Inflammatory macrophage treated with lipopolysaccharide for 1 hour (primary cell): ENCODE measurements at places on chromosomes 3 and 15.
A peak's percentile ranks its signal among the peaks of the same experiment; 100 is the strongest.

DNA sequence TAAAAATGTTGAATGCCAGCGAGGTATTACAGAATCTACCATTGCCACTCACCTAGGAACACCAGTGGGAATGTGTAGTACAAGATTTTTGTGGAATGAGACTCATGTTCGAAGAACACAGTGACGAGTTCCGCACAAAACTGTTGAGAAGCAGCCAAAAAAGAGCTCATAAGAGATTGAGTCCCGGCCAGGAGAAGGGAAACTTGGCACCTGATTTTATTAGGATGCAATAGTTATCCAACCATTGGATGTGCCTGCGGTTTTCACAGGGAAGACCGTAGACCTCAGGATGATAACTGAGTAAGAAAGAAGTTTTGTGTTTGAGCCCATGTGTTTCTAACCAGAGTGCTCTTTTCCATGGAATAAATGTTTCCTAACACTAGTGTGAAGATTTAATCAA, 88.9 kb downstream of the PTPRG start:
- DNase-seq = no peak

- DNase-seq = no peak
Measured at GRCh38 chr3:74515451-74515850, 99.0 kb downstream of the CNTN3 start.

- DNase-seq = no peak
Measured at GRCh38 chr15:55344206-55344605, 25.2 kb downstream of the PIGB start.

GRCh38 chr15:70238917-70239316, 141.2 kb upstream of the TLE3 start:
- no peak for DNase-seq

DNA sequence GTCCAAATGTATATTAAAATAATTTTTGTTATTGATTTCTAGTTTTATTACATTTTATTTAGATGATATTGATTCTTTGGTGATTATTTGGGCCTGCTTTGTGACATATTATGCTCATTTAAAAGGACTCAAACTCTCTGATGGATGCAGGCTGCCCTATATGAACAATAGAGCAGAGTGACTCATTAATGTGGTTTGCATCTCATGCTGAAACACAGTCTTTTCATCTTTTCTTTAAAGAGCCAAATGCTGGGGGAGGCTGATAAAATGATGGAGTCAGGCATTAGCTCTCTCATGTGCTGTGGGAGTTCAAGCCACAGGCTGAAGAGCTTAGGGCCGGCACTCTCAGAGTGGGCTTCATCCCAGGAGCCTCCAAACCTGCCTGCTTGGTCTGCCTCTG, 7.2 kb downstream of the PLA1A start:
- DNase-seq = no peak

DNA sequence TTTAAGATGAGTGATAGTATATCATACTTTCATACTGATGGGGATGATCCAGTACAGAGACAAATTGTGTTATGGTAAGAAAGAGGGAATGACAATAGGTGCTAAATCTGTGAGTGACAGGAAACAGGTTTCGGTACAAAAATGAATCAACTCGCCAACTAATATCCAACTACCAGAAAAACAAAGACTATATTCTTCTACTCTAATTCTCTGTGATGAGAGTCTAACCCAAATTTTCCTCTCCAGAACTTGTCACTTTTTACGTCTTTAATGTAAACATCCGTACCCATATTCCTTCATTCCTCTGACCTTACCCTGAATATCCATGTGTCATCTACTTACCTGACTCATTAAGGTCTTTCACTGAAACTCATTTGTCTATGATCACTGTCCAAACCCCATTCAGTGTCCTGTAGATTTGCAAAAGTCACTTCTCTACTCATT, 39.6 kb downstream of the SCAPER start:
- DNase-seq = no peak

DNA sequence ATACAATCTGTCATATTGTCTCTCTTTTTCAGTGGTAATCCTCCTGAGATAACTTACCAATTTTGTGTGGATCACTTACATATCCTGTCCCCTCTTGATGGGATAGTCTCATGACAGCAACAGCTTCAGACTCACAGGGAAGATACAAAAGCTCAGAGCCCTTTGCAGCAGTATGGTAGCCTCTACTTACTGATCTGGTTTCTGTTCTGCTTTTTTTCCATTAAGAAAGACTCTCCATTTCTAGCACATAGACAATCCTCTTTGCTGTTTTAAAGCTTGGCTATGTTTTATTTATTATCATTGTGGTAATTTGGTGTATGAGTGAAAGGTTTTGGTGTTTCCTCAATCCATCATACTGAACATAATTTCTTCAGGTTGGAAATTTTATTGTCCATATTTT, 25.4 kb upstream of the SOX14 start:
- DNase-seq = no peak

DNA sequence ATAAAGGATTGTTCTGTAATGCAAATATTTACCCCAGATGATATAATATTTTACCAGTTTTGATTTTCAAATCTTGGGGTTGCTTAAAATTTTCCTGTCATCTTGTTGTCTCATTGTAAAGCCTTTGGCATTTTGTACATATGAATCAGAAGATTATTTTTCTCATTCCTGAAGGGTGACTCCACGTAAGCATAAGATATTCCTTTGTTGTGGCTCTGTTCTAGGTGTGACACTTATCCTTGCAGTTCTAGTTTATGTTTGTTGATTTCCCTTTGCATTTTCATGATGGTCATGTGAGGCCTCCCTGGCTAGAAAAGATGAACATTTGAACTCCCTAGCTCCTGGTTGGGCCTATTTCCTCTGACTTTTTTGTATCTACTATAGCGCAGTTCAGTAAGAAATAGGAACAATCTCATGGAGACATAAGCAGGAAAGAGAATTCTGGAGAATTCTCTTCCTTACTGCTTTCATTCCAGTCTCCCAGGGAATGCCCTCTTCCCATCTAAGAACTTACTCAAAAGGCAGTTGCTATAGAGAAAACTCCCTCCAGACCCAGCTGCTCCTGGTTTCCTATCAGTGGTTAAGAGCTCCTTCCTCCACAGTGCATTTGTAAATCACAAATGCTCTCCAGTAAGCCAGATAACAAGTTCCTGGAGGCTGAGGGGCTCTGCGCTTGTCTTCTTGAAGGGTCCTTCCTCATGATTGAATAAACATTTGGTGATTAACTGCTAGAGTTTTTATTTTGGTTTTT, 124.7 kb downstream of the WNT5A start:
- no peak for DNase-seq

GRCh38 chr15:84604826-84605553, 4.2 kb downstream of the ZSCAN2 start:
- peak; percentile 49 for DNase-seq

- DNase-seq = no peak
Measured at GRCh38 chr3:45807681-45808540, 11.6 kb upstream of the SLC6A20 start.

GRCh38 chr3:109678600-109678999, 341.3 kb upstream of the DPPA4 start:
- DNase-seq = no peak
